ENCODE measurements at places on chromosomes 12 and 14. TPM values are rescaled to one million over a fixed set of nuclear protein-coding genes. Genes with fewer than 3 reads are reported as not detected.

- no peak for DNase-seq
These were observed 201.6 kb upstream of the NUDT4 start for GRCh38 chr12:93176165-93176564.

- DNase-seq = no peak
These were observed 103.0 kb downstream of the SAMD4A start for GRCh38 chr14:54669721-54670561.

DNA sequence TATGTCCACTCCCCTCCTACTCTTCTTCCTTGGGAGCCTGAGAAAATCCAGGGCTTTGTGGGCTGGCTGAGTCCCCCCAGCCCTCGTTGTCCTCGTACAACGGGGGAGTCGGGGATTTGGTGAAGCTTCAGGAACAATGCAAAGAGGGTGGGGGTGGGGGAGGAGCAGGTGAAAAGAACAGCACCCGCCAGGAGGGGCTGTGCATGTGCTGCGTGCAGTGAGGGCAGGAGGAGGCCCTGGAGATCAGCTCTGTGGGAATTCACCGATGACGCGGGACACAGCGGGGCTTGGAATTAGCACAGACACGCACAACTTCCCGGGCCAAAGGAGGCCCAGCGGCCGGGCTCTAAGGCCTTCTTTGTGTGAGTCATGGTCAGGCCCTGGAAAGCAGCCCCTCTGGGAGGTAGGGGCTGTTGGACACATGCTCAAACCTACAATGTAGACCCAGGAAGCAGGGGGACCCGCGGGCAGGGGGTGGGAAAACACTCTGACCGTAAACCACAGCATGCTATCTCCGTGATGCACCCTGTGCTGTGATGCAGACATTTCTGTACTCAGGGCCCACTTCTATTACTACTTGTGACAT, 32.8 kb downstream of the RBM19 start:
- DNase-seq = no peak

DNA sequence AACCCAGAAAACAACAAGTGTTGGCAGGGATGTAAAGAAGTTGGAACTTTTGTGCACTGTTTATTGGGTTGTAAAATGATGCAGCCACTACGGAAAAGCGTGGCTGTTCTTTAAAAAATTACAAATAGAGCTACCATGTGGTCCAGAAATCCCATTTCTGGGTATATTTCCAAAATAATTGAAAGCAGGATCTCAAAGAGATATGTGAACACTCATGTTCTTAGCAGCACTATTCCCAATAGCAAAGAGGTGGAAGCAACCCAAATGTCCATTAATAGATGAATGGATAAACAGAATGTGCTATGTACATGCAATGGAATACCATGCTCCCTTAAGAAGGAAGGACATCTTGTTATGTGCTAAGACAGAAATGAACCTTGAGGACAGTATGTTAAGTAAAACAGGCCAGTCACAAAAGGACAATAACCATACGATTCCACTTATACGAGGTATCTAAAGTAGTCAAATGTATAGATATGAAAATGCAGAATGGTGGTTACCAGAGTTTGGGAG, 249.5 kb downstream of the PHLDA1 start:
- no peak for DNase-seq

DNA sequence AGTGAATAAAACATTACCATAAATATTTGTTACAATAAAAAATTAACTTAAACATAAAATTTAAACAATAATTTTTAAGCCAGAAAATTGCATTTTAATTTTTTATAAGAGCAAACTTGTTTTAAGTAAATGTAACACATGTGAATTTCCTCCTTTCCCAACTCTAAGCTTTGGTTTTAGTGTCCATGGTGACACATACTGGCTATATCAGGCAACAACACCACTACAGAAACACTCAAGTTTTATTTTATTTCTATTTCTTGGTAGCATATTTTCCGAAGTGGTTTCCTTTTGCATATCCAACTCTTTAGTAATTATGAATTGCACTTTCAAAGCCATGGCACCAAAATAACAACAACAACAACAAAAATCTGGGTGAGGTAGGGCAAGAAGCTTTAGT, 2.2 kb downstream of the NELL2 start:
- DNase-seq = peak; percentile 74

DNA sequence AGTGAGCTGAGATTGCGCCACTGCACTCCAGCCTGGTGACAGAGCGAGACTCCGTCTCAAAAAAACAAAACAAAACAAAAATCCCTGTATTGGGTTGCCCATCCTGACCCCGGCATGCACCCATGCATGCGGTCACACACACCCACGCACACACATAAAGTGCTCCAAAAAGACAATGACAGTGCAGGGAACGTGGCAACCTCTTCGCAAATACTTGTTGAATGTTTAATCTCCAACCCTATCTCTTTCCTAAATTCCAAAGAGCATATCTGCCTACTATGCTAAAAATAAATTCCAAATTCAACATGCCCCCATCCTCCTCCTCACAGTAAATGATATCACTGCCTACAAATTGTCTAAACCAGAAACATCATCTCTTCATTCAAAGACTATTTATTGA, 13.5 kb downstream of the SLC7A7 start:
- DNase-seq = no peak

- no peak for DNase-seq
These were observed 28.7 kb downstream of the GIT2 start for GRCh38 chr12:109967383-109968031.

DNA sequence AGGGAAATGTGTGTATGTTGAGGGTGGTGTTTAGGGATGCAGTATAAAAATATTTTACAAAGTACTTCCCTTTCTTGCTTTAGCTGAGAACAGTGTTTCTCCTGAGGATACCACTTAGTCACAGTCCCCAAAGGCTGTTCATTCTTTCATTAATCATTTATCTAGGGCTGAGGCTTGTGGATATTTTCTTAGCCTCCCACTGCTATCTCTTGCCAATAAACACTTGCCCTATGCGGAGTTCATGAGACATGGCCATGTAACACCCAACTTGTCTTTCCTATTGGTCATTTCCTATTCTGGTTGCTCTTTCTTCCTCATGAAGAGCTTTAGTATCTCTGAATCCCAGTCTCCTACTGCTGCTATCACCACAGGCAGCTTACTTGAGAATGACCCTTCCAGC, 75.1 kb downstream of the ETNK1 start:
- no peak for DNase-seq

DNA sequence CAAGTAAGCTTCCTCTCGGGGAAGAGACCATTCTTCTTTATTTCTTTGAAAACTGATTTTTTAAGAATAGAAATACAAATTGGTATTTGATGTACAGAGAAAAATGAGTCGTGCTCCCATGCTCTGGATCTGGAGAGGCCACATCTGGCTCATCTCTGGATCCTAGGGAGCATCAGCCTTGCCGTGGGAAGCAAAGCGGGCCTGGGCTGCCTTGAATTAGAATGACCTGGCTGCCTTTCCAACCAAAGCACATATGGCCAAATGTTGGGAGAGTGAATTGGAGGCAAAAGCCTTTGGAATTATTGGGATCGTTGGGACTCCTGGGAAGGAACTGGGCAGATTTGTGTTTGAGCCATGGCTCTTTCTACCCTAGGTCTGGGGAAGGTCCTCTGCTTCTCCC, 80.0 kb downstream of the SLC25A47 start:
- DNase-seq = no peak

DNA sequence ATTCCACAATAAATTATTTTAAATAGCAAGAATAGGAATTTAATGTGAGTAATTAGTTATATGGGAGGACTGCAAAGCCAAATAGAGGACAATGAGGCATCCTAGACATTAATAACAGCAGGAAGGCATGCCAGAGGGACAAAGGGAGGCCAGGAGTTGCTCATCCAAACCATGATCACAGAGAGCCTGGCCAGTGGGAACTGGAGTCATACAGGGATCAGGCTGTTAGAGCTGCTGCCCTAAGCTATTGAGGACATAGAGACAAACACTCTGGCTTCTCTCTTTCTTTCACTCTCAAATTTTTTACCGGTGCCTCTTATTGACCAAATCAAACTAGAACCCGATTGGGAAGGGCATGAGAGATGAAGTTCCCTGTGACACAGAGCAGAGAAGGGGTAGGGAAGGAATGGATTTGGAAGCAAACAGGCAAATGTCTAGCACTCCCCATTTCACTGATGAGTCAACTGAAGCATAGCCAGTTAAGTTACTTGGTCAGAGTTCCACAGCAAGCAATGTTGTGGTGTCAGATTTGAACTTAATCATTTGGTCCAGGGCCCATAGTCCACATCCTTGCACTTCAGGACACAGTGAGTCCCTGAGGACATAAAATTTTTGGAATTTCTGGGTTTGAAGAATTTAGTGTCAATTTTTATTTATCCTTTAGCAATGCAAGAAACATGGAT, 17.9 kb upstream of the CFAP54 start:
- DNase-seq = no peak

- no peak for DNase-seq
These were observed 270.4 kb downstream of the NEDD1 start for GRCh38 chr12:97177481-97177880.

GRCh38 chr12:12645485-12645884, 33.8 kb downstream of the CREBL2 start:
- no peak for DNase-seq

DNA sequence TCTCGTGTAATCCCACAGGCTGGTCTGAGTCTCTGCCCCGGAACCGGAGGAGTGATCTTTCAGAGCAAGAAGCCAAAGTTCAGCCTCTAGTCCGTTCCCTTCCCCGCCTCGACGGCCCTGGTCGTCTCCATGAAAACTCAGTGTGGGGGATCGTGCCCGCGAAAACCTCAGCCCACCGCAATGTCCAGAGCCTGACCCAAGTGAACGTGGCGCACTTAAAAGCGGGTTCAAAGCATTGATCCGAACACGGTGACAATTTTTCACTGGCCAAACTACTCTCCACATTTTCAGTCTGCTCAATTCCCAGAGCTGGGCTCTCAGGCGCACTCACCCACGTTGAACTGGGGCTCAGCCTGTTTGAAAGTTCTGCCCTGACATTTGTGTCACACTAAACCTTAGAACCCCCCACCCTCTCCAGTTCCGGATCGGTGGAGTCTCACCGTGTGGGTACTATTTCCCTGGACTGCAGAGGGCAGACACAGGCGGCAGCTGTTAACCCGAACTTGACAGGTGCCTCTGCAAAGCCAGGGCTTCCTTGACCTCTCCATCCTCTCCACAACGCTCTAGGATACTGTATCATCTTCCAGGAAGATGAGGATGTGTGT, 886 bp upstream of the PRICKLE1 start:
- DNase-seq = peak; percentile 50

DNA sequence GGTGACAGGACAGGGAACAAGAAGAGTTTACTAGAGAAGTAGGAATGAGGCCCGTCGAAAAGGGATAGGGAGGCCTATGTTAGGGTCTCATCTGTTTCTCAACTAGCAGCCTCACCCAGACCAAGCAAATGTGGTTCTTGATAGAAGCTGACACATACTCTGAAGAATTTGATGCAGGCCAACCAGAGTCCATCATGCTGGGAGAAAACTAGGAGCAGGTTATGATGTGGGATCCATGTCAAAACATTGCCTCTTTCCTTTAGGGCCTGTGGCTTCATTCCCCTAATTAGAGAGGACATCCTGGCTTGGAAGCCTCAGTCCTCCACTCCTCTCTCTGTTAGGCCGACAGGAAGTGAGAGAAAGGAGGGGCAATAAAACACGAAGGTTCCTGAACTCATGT, 122.8 kb downstream of the NTF3 start:
- DNase-seq = no peak

- no peak for DNase-seq
These were observed 836.1 kb downstream of the VRK1 start for GRCh38 chr14:97633131-97633738.

DNA sequence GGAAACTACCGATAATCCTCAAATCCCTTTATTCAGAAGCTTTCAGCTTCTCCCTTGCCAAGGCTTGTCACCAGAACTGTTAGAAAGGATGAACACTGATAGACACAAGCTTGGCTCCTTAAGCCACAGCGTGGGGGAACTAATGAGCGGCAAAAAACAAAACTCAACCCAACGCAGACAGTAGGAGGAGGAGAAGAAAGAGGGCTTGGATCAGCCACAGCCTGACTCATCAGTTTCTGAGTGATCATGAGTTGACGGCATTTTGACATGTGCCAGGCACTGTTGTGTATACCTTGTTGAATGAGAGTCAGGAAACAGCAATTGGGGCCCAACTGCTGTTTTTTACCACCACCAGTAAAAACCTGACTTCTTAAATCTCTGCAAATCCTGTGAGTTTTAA, 23.7 kb downstream of the PLXNC1 start:
- DNase-seq = no peak

GRCh38 chr14:96380735-96381134, 11.2 kb upstream of the AK7 start:
- DNase-seq = no peak

DNA sequence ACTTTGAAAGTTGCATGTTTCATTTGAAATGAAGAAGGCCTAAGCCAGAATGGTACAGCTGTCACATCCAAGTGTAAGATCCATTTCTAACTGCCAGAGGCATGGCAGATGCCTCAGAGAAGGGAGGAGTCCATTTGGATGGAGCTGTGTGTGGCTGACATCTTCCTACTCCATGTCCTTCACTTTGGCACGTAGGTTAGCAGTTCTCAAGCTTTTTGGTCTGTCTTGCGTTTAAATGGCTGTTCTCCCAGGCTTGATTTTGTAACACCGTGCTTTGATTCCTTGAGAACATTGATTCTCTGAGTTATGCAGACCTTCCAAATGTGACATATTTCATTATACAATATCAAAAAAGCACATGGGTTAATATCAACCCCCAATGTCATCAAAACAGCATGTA, 23.4 kb downstream of the EML1 start:
- no peak for DNase-seq

- no peak for DNase-seq
These were observed 5.3 kb upstream of the RAB35 start for GRCh38 chr12:120121766-120122293.

GRCh38 chr12:131608740-131609690, 101.9 kb upstream of the SFSWAP start:
- peak; percentile 48 for DNase-seq

- no peak for DNase-seq
These were observed 1.7 kb upstream of the NKX2-1 start for GRCh38 chr14:36521598-36522345.

GRCh38 chr14:99242238-99242637, 29.8 kb downstream of the BCL11B start:
- DNase-seq = no peak

GRCh38 chr14:58557242-58557641, 80.5 kb upstream of the DACT1 start:
- DNase-seq = no peak

Gene ZFYVE26
- polyA plus RNA-seq = 14.5 TPM

Gene FAM181A
- 16.0 TPM for polyA plus RNA-seq

Gene ATF7
- 31.1 TPM for polyA plus RNA-seq

Gene PTHLH
- 4.3 TPM for polyA plus RNA-seq

Gene PRB3
- not detected for polyA plus RNA-seq

Gene GPR65
- 0.29 TPM for polyA plus RNA-seq

Gene BDKRB2
- 1.4 TPM for polyA plus RNA-seq

Gene KERA
- not detected for polyA plus RNA-seq

Gene RNASE13
- polyA plus RNA-seq = not detected

Gene LMNTD1
- 0.54 TPM for polyA plus RNA-seq

Gene LTBP2
- 2.2 TPM for polyA plus RNA-seq
